ENCODE measurements at places on chromosomes 6 and 20.
A peak's percentile ranks its signal among the peaks of the same experiment; 100 is the strongest.

DNA sequence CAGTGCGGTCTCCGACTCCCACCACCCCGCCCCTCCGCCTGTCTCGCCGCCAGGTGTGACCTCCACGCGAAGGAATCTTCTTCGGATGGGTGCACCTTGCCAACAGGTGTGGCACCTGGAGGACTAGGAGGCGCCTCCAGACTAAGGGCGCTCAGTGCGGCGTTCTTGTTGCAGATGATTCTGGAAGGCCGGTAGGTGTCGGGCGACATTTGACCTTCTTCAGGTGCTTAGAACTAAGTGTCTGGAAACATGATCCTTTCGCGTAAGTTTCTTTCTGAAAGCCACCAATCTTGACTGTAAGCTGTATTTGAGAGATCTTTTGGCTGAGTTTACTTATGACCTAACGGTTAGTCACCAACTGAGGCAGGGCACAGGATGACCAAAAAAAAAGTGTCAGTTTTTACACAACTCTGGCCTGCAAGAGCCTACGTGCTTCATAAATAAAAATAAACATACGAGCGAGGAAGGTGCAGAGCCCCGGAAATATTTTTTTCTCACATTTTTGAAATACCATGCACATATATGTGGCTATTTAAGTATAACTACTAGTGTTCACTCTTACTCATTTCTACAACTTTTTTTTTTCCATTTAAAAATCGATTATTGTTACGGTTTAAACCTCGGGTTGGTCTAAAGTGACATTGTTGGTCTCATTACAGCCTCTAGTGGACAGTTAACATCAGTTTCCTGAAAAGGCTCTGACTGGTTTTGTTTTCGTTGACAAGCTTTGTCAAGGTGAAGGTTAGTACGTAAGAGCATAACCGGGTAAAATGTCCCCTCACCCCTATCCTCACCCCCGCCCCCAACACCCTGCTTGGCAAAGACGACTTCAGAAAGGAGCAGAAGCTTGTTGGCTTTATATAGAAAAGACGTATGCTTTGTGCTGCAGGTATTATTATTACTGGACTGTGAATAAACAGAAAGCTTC is 1.6 kb upstream of the ATXN1 start:
- no peak for ATAC-seq

- ATAC-seq: no peak
Measured at GRCh38 chr20:9211016-9211760, 142.3 kb downstream of the PLCB4 start.

DNA sequence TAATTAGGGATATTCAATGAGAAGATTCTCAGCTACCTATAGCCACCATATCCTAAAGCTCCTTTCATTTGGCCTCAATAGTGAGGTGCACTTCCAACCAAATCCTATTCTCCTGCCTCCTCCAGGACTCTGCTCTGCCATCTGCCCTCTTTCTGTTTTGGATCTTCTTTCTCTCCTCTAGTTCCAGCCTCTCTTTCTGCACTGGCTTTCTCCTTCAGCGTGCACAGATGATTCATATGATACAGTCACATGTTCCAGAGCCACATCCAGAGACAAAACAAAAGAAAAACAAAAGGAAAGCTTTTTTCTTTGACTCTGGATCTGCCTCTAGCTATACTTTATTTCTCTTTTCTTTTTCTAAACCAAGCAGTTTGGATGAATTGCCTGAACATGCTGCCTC is 531.9 kb upstream of the MAN1A1 start:
- peak; percentile 36 for ATAC-seq

GRCh38 chr20:54736421-54736820 is 261.0 kb downstream of the DOK5 start:
- no peak for ATAC-seq

DNA sequence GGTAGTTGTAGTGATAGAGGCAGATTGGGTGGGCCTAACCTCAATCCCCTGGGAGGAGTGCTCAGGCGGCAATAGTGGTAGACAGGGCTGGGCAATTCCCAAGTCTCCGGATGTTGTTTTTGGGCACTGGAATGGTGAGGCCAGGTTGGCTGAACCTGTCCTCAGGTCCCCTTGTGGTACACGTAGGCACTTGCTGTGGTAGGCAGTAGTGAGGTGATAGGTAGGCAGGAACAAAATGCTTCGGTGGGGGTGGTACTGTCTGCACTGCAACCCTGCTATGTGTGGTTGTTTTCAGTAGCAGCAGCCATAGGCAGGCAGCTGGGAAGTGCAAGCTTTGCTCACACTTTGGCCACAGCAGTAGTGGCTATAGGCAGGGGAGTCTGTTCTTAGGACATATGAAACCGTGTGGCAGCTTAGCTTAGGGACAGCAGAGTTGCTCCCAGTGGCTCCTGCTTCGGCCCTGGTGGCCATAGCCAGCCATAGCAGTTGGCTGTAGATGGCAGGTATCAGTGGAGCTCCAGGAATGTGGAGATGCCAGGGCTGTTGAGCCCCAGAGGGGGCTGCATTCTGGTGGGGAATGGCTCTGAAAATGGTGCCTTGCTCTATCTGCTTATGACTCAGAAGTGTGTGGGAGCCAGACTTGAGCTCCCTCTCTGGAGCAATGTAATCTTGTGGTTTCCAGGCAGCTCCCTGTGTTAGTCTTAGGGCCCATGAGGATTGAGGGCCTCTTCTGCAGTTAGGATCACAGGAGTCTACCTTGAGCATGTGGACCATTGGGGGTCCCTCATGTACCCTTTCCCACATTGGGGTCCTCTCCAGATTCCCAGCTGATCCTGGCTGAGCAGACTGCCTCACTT is 241.8 kb upstream of the BMP2 start:
- no peak for ATAC-seq

GRCh38 chr20:13259921-13260320 is 38.8 kb downstream of the ISM1 start:
- no peak for ATAC-seq

GRCh38 chr6:68240726-68241125 is 394.4 kb upstream of the ADGRB3 start:
- no peak for ATAC-seq

GRCh38 chr6:110557199-110557598 is 80.8 kb upstream of the SLC22A16 start:
- peak; percentile 54 for ATAC-seq

- no peak for ATAC-seq
Measured at GRCh38 chr6:100271625-100272024, 193.1 kb downstream of the SIM1 start.

DNA sequence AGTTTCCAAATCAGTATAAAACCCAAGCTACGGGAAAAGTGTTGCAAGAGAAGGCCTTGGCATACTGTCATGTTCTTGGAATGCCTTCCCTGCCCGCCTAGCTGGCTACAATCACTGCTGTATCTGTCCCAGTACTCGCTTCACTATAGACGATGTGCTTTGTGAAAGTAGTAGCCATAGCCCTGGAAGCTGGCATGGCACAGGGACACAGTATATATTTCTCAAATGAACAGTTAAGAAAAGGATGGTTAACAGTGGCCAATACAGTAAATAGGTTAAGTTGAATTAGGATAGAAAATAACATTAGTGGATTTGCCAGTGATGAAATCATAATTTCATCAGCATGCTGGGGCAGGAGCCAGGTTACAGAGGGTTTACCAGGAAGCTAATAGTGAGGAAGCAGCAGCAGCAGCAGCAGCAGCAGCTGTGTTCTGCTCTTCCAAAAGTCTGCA is 499.3 kb downstream of the CDKAL1 start:
- ATAC-seq: no peak

- peak; percentile 78 for ATAC-seq
Measured at GRCh38 chr20:57509665-57510237, 15.2 kb downstream of the CTCFL start.

DNA sequence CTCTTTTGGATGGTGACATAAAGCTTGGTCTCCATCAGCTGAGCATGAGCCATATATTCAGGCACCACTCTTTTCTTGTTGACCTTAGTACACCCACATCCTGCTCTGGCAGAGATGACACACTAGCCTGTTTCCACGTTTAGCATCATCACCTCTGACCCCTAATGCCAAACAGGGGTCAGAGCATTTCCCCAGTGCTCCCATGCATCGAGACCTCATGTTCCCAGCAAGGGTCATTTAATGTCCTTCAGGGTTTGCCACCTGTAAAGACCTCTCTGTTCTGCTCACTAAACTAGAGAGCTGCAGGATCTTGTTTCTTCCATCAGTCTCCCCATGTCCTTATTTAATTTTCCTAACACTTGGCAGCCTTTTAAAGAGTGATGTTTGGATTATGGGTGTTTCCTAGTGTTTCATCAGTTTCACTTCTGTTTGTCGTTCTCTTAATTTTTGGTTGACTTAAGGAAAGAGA is 97.5 kb downstream of the AIG1 start:
- ATAC-seq: no peak

DNA sequence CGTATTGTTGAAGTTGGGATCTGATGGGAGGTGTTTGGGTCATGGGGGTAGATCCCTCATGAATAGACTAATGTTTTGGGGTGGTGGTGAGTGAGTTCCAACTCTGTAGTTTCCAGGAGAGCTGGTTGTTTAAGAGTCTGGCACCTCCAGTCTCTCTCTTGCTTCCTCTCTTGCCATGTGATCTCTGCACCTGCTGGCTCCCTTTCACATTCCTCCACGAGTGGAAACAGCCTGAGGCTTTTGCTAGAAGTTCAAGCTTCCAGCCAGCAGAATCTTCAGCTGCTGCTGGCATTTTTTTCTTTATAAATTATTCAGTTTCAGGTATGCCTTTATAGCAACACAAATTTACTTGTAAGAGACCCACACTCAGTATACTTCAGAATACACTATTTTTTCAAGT is 1021.6 kb downstream of the EYS start:
- no peak for ATAC-seq

DNA sequence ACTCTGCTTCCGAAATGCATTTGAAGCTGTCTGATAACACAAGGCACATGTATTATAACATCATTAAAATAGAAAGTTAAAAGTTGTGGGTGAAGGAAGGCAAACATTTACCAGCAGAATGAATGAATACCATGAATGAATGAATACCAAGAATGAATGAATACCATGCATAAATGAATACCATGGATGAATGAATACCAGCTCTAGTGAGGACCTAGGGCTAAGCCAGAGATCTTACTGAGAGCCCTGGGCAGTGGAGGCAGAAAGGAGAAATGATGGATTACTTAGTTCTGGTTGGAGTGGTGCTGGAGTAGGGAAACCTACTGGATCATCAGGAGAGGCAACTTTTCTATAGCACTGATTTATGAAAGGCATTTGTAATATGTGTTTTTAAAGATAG is 998.0 kb downstream of the KIF16B start:
- peak; percentile 72 for ATAC-seq

- no peak for ATAC-seq
Measured at GRCh38 chr20:39762716-39763115, 800.6 kb downstream of the DHX35 start.

DNA sequence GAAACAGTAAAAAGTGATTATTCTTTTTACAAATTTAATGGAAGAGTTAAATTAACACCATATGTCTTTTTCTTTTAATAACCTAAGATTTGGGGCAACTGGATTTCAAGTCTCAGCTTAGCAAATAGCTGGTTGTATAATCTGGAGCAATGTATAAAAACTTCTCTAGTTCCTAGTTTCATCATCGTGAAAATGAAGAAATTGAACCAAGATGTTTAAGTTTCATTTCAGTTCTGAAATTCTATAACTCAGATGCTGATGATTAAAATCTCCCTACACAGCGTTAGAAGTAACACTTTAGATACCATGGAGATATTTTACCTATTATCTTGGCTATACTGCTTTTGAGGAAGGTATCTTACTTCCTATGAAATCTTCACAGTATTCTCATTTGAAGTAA is 252.0 kb downstream of the KIF16B start:
- no peak for ATAC-seq

DNA sequence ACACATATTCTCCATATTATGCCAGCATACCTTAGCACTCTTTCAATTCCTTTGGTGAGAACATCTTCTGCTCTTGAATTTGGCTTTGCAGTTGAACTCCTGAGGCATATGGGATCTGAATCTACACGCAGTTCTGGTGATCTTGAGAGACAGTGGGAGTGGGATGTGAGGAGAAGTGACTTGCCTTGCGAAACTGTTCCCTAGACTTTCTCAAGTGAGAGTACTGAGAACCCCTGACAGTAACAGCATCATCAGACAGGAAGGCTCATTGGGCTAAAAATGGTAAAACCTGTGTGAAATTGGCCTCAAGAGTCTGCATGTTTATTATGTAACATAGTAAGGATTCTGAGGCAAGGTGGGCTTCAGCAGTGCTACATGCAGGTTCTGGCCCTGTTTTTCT is 49.1 kb upstream of the CEP85L start:
- no peak for ATAC-seq

DNA sequence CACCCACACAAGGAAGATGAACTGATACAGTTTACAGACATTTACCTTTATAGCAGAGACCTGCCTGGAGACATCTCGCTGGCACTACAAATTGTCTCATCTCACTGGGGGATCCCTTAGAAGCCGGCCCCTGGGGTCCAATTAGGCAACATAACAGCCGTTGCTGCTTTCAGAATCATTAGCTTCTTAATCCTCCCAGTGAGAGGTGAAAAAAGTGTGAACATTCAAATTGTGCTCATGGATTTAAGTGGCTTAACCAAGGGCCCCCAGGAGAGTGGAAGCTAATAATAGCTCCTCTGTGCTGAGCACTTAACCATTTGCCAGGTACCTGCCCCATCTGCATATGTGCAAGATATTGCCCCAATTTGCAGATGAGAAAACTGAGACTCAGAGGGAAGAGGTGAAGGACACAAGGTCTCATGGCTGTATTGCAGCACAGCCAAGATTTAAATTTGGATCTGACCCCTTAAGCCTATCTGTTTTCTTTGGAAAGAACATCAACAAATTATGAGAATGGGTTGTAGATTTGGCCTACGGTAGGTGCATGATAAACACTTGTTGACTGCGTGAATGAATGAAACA is 101.0 kb downstream of the EYA2 start:
- ATAC-seq: no peak

- ATAC-seq: no peak
Measured at GRCh38 chr6:72792692-72793091, 170.8 kb downstream of the KCNQ5 start.

DNA sequence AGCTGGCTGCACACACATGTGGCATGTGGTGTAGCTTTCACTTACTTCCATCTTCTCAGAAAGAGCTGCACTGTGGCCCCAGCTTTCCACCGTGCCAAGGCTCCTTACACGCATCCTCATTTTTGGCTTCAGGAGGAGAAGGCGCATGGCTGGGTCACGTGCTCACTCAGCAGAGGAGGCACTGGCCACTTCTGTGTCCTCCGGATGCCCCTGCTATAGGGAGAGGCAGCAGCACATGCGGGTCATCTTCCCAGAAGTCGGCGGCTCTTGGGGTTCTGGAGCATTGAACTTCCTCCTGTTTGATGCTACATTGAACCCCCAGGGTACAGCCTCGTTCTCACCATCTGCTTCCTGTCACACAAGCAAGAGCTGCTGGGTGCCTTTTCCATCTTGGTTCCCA is 111.3 kb downstream of the FAM120B start:
- no peak for ATAC-seq

Data from motor neuron (in vitro differentiated cells).